ENCODE measurements at places on chromosomes 2 and 18.

- DNase-seq = no peak
Observed at GRCh38 chr2:49928551-49928950, 774.2 kb upstream of the FSHR start.

GRCh38 chr2:235170536-235171521 is 219.0 kb downstream of the SH3BP4 start:
- no peak for DNase-seq

DNA sequence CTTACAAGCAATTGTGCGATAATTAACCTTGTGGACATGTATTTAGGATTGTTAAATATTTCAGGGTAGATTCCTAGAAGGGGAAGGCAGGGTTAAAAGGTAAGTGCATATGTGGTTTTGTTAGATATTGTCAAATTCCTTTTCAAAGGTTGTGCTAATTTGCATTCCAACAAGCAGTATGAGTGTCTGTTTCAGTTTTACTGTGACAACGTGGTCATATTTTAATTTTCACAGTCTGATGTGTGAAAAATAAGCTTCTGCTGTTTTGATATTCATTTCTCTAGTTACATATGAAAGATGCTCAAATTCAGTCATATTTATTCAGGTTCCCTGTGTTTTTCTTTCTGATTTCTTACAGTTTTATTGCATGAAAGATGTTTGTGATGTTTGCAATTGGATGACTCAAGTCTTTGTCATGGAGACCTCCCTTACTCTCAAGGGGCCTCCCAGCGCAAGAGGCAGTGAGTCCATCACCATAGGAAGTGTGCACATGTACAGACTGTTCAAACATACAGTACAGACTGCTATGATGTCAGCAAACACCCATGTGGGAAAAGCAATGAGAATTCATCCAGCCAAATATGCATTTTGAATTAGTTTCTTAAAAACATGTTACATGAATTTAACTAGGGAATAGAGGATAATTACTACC is 310.8 kb downstream of the GALR1 start:
- no peak for DNase-seq

DNA sequence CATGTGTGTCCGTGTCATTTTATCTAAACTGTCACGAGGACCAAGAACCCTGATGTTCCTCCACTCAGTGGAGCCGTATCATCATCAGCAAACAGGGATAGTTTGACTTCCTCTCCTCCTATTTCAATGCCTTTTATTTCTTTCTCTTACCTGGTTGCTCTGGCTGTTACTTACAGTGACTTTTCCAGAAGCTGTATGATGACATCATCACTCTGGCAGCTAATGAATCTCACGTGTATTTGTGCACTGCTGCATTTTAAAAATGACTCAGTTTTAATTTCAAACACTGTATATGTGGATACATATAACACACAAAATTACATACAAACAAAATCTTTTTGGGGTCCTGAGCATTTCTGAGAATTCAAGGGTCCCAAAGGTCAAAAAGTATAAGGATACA is 481.4 kb downstream of the CDH2 start:
- no peak for DNase-seq

DNA sequence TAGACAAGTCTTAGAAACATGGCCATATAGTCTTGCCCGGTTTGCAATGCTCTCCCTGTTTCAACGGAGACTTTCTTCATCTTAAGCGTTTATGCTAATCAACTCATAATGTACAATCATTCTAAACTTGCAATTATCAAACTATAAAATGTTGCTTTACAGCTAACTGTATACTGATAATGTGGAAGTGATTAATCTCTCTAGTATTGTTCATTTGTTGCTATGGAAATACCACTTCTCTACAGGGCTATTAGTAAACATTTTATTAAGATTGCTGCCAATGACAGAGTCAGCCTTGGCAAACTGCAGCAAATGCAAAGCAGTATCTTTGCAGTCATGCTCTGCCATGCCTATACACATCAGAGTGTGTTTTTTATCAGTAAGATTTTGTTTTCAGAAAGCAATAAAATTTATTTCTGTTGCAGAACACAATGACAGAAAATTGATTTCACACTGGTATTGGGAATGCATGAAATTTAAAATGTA is 1201.8 kb upstream of the CDH2 start:
- no peak for DNase-seq

- no peak for DNase-seq
Observed at GRCh38 chr2:155266583-155266982, 568.1 kb downstream of the KCNJ3 start.

- no peak for DNase-seq
Observed at GRCh38 chr2:64524604-64525316, 632 bp downstream of the AFTPH start.

DNA sequence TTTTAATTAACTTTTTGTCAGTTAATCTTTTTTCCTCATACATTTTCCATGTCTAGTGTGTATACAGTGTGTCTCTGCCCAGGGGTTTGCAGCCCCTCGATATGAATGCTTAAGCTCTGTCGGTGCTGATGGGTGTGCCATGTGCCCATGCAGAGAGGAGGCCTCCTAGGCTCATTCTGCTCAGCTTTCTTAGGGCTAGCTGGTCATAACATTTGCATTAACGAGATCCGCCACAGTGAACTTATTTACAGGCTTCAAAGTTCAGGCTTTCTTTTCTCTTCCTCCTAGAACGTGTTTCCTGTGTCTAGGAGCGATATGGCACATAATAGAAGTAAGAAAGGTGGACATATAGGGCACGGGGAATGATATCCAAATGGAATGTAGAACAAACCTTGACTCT is 783.3 kb downstream of the PLCL1 start:
- no peak for DNase-seq

DNA sequence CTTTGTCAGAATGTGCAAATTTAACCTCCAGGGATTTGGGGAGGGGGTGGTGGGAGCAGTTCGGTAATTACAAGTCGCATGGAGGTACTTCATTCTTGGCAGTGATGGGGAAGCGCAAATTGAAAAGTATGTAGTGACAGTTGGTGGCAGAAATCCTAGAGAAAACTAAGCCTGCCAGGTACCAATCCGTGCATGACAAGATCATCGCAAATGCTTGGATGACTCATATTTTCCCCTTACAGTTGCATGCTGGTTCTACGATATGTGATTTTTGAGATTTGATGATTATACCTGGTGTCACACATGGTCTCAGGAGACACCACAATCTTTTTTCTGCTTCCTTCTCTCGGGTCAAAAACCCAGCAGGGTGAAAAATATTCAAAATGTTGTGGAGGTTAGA is 479.7 kb upstream of the ID2 start:
- DNase-seq = no peak

DNA sequence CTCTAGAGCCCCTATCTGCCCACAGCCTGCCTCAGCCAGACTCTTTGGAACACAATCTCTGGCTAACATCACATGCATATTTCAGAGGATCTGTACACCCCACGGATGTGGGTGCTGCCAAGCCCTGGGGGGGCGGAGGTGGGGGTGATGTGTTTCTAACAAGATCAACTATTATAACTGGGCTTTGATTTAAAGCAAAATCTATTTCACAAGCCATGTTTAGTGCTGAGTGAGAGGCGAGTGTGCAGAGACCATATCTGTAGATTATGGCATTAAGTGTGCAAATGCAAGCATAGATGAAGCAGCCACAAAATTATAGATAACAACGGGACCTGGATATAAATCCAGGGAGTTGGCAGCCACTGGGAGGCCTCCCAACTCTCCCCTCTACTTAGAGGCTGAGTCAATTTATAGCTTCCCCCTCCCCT is 135.8 kb upstream of the SMAD2 start:
- no peak for DNase-seq

GRCh38 chr2:3470166-3470651 is 49.1 kb downstream of the ADI1 start:
- DNase-seq = no peak

DNA sequence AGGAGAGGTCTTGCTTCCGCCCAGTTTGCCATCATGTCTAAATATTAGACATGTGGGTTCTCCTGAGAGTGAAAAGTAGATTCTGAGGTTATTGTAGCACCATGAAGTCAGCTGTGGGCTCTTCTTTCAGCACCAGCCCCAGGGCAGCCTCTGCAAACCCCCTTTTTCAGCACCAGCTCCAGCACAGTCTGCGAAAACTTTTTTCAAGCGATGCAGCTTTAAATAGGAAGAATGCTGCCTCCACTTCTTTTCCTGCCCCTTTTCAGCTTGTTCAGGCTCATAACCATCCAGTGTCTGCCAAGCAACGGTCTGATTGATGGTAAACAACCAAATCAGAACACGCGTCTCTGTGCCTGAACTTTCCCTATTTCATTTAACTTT is at the start of gene COL5A2:
TSS of gene COL5A2 (minus strand) at position 192 of the 381 bp plus-strand sequence. CDS start at position 35, 157 bp downstream.
- no peak for DNase-seq

DNA sequence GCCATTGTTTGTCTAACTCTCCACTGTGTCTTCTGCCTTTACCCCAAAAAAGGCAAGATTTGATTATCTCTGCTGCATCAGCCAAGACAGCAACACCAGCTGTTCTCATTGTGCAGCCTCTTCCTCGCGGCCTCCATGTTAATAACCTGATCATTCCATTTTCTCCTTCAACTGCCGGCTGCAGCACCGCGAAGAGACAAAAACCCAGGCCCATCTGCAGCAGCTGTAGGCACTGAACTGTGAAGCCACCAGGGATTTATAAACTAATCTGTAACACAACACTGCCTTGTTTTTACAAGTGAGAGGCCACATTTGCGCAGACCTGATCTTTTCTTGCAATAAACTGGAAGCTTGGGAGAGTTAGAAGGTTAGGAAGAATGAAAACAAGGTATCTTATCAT is 147.8 kb downstream of the SATB2 start:
- no peak for DNase-seq

DNA sequence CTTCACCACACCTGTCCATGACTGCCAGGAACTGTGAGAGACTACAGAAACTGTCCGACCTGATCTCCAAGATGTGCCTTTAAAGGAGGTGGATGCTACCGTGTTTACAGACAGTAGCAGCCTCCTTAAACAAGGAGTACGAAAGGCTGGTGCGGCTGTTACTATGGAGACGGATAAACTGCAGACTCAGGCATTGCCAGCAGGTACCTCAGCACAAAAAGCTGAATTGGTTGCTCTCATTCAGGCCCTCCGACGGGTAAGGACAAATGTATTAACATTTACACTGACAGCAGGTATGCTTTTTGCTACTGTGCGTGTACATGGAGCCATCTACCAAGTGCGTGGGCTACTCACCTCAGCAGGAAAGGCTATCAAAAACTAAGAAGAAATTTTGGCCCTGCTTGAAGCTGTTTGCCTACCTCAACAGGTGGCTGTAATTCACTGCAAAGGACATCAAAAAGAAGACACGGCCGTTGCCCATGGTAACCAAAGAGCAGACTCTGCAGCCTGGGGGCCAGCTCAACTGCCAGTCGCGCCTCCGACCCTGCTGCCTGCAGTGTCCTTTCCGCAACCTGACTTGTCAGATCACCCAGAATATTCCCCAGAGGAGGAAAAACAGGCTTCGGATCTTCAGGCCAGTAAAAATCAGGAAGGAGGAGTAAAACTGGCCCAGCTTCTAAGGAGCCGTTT is 30.9 kb downstream of the SKA1 start:
- DNase-seq = no peak

- no peak for DNase-seq
Observed at GRCh38 chr18:49572611-49573345, 10.9 kb downstream of the LIPG start.

DNA sequence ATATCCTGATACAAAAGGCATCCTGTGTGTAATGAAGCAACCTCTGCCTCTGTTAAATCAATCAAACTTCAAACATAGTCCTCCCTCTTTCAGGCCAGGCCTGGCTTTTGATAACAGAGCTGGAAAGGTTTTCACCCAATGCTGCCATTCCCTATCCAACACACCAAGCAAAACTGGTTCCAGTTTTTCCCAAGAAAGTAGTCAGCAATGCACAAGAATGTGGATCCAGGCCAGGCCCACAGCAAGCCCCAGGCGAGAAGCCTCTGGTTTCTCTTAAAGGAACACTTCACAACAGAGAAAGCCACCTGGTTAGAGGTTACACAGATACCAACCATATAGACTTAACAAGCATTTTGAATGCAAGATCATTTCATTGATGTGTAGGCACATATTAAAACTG is 49.2 kb upstream of the CCDC150 start:
- no peak for DNase-seq

GRCh38 chr2:53515435-53516332 is 251.9 kb upstream of the CHAC2 start:
- no peak for DNase-seq

DNA sequence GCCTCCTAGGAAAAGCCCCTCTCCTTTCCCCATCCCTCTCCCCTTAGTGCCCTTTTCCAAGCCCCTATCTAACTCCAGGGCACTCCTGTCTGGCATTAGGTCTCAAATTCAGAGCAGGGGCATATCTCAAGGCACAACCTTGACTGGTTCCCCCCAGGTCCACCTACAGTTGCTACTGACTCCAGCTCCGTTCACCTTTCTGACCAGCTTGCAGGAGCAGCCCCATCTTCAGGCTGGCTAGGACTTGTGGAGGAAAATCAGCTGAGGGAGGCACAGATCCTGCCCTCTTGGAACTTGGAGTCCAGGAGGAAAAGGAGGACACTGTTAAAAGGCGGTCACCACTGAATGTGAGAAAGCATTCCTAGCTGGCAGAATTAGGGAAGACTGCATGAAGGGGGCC is 152.4 kb downstream of the ZFP36L2 start:
- no peak for DNase-seq

DNA sequence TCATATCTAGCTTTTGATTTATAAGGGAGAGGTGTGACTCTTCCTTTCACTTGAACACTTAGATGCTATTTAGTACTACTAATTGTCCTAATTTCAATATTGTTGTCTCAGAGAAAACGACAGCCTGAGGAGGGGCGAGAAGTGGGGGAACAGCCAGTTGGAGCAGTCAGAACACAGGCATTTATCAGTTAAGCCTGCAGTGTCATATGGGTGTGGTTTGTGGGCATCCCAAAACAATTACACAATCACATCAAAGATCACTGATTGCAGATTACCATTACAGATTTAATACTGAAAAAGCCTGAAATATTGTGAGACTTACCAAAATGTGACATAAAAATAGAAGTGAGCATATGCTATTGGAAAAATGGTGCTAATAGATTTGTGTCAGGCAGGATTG is 15.8 kb downstream of the TMEM131 start:
- DNase-seq = no peak

DNA sequence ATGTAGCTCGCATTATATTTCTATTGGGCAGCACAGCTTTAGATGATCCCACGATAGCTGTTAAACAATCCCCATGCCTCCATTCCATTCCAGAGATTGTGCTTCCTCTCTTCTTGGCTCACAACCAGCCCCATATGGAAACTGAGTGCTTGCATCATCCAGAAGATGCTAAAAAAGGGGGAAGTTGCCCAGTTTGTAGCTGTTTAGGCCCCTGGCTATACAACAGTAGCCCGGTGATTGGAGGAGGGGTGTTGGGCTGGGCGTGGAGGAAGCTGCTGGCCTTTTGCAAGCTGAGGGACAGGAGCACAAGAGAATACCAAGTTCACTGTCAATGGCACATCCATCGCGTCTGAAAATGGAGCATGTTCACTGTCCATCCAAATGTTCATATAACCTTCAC is 360.2 kb downstream of the ALK start:
- no peak for DNase-seq

DNA sequence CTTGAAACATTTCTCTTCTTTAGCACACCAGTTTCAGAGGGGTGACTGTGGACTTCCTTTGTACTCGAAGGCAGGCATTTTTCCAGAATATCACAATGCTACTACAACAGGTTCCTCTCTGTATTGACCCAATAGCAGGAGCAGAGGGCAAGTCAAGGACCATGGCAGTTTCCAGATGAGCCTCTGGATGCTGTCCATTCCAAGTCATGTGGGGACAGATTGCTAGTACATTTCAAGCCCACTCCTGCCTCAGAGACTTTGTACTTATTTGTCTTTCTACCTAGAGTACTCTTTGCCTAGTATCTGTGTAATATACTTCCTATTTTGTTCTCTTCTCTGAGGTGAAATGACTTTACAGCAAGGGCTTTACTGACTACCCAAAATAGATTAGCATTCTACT is 373.9 kb downstream of the PIK3C3 start:
- DNase-seq = no peak

- no peak for DNase-seq
Observed at GRCh38 chr2:222711315-222711940, 40.0 kb downstream of the MOGAT1 start.
